ENCODE measurements at places on chromosomes 6 and 20.

DNA sequence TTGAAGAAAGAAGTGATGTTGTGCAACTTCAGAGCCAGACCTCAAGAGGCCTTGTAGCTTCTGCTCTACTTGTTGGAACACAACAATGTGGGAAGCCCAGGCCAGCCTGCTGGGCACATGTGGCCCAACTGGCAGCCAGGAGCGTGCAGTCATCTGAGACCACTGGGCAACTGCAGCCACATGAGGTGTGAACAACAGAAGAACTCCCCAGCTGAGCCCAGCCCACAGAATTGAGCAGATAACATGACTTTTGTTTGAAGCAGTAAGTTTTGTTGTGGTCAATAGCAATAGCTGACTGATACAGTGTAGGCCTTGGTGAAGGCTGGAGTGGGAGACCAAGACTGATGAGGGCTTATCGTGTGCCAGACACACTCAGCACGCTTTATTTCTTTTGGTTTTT, 8.6 kb upstream of the ADAM33 start:
- DNase-seq = no peak

GRCh38 chr6:15109338-15110090, 136.4 kb upstream of the JARID2 start:
- no peak for DNase-seq

DNA sequence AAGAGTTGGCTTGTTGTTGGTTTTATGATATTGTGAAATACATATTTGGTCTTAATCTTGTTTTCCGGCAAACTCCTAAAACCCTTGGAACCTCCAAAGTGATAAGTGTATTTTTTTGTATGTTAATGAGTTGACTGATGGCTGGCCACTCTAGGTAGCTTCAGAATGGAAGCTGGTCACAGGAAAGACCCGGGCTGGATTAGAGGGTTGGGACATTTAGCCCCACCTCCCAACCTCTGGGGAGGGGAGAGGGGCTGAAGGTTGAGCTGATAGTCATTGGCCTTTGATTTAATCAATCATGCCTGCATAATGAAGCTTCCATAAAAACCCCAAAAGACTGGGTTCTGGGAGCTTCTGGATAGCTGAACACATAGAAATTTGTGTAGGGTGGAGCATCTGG, 42.7 kb downstream of the SASH1 start:
- DNase-seq = no peak

- DNase-seq = no peak
These were observed 28.6 kb downstream of the FOXO3 start for GRCh38 chr6:108589244-108589791.

- no peak for DNase-seq
These were observed 27.0 kb upstream of the FRMD1 start for GRCh38 chr6:168105813-168106632.

DNA sequence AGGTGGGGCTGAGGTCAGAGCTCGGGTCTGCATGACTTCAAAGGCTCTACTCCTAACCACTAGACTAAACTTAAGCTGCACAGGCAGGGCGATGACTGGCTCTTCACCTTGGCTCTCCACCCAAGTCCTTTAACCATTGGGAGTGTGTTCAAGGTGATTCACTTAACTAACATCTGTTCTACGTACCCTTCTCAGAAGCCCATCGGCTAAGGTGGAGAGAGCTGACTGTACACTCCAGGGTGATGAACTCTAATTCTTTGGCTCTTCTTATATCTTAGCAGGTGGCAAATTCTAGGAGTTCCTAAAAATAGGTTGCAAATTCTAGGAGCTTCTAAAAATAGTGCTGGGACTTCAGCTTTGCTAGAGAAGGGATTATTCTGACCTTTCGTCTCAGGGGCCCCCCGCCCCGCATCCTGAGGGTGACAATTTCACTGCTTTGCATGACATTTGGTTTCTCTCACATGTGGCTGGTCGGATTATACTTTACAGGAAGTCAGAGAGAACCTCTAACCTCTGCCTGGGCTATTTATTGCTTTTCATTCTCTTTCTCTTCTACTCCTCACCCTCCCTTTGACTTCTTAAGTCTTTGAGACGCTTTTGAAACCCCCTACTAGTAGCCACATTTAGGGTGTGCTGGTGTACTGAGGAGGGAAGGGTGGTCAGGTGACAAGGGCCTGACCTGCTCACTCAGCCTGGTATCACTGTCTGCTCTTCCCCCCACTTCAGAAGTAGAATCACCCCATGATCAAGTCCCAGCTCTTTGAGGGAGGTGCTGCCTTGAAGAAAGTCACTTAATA, 55.5 kb downstream of the PRDM1 start:
- no peak for DNase-seq

GRCh38 chr6:45116714-45117410, 211.3 kb upstream of the RUNX2 start:
- no peak for DNase-seq

DNA sequence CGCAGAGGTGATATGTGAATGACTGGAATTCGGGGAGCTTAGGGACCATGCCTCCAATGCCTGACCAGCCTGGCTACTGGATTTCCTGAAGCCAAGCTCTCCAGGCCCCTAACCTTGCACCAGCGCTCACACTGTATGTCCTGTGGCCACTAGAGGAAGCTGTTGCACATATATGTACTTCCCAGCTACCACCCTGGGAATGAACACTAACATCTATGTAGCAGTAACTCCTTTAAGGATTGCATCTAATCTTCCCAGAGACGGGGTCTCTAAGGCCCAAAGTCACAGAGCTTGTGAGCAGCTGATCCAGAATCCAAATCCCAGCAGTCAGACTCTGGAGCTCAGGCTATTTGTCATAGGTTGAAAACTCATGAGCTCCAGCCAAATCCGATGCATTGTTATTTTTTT, 20.4 kb upstream of the BPIFB1 start:
- no peak for DNase-seq

- DNase-seq = no peak
These were observed 14.5 kb downstream of the DIDO1 start for GRCh38 chr20:62911701-62912280.

DNA sequence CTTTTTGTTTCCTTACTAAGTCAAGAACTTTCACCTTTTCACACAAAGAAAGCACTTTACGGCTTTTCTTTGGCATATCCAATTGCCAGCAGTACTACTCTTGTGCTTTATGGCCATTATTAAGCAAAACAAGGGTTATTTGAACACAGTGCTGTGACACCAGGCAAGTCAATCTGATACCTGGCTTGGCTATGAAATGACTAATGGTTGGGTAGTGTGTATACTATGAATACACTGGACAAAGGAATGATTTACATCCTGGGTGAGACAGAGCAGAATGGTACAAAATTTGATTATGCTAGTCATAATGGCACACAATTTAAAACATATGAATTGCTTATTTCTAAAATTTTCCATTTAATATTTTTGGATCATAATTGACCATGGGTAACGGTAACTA, 22.1 kb upstream of the ADGRF1 start:
- DNase-seq = no peak

DNA sequence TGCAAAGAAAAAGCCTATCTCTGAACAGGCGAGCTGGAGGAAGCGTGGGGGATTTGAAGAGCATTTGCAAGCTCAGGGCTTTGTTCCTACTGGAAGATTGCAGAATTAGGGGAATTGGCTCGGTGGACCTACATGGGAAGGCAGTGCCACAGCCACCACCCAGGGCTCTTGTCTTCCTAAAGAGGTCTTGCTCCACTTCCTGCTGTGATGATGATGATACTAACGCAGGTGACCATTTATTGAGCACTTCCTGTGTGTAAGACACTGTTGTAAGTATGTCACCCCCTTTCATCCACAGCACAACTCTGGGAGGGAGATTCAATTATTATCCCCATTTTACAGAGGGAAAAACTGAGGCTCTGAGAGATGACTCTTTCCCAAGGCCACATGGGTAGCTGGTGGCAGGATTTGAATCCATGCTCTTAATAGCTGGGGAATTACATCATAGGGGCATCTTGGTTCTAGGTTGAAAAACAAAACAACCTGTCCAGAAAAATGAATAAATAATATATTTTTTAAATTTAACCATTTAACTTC, 41.2 kb downstream of the BMP7 start:
- no peak for DNase-seq

DNA sequence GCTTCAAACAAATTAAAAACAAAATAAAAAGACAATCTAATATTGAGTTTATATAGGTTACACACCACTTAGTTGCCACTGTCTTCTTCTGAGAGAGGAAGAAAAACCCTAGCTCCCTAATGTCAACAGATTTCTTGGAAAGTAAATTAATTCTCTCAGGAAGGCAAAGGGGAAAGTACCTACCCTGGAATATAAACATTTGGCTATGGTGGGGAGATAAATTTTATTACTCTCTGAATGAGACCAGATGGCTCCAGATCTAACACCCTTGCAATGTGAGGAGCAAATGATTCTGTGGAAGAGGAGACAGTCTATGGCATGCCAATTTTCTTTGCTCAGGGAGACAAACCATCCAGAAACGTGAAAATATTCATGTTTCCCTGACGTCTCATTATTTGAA, 4.3 kb upstream of the IL20RA start:
- DNase-seq = no peak

DNA sequence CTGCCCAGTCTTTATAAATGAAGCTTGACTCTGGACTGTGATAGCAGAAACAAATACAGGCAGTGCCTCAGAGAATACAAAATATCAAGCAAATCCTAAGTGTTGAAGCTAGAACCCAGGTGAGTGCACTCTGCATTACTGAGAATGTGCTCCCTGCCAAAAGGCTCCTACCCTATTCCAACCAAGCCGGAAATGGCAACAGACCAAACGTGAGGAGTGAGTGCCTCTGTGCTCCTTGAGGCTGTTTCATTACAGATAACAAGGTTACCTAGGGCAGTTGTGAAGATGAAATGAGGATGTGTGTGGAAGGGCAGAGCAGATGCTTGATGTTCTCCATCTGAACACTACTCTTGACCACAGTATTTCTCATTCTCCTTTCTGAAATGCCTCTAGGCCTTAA, 29.3 kb downstream of the SSR1 start:
- no peak for DNase-seq

DNA sequence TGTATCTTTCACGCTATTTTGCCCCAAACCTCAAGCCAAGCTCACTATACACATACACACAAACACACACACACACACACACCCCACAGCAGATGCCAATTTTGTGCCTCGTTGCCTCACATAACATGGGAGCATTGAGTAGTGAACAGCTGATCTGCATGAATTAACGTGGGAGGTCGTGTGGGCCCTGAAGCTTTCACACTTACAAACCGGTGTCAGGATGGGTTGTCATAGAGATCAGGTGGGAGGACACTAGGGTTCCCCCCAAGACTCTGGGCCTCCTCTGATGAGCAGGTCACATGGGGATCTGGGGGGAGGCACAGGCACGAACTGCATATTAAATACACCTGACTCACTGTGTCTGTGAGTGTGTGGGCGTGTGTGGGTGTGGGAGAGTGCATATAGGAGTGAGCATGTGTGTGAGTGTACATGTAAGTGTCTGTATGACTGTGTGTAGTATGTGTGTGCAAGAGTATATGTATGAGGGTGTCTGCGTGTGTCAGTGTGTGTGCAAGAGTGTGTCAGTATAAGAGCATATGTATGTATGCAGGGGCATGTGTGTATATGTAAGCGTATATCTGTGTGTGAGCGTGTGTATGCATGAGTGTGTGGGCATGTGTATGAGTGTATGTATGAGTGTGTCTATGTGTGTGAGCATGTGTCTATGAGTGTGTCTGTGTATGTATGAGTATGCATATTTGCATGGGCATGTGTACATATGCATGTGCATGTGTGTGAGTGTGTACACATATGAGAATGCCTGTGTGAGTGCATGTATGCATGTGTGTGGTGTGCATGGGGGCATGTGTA, 370.4 kb downstream of the PREX1 start:
- no peak for DNase-seq

GRCh38 chr20:7420345-7420744, 519.9 kb downstream of the HAO1 start:
- no peak for DNase-seq

GRCh38 chr6:91480402-91480801, 893.5 kb upstream of the MAP3K7 start:
- no peak for DNase-seq

DNA sequence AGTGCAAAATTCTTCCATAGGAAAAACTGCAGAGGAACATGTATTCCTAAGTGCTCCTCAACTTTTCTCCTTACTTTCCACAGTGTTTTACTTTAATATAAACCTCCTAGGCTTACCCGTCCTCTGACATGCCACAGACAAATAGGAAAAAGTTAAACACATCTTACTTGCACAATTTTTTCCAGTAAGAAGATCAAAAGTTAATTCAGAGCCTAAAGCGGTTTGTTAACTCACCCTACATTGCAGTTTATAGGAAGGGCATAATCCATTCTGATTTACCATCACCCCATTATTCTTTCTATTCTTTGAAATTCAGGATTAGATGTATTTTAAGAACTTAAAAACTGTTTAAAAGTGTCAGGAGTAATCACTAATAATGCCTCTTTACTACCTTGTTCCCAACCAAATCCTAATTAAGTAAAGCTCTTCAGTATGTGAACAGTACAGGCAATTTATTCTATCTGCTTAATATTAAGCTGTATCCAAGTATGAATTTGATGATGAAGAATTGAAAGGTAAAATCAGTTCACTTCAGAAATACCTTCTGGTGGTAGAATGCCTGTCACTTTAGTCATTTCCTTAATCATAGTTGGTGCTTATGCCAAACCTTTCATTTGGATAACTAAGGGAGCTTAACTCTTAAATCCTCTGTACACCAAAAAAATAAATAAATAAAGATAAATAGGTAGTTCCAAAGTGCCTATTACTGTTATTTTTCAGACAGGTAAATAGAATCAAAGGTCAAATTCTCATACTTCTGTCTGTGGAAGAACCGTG, 292.0 kb downstream of the ALDH8A1 start:
- DNase-seq = no peak

DNA sequence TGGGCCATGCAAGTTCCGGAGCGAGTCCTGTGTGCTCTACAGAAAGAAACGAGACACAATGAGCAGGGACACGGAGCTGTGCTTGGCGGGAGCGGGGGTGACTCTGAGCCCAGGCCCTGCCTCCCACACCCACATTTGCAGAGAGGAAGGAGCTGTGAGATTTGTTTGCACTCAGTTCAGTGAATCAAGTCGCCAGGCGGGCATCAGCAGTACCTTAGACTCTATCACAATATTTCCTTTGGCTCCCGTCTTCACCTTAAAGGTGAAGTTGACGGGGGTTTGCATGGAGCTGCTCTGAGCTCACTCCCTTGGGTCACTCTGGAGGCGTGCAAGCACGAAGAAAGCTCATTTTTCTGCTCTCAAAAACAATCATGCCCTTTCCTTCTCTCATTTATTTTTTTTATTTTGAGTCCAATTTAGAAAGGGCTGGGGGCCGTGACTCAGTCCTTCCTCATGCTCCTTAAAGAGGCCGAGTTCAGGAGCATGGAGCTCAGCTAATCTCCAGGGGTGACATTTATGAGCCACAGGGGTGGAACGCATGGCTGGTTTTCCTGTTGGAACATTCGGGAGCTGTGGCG, 188.2 kb downstream of the NFATC2 start:
- DNase-seq = no peak
